ENCODE measurements at places on chromosomes 3 and 15.

DNA sequence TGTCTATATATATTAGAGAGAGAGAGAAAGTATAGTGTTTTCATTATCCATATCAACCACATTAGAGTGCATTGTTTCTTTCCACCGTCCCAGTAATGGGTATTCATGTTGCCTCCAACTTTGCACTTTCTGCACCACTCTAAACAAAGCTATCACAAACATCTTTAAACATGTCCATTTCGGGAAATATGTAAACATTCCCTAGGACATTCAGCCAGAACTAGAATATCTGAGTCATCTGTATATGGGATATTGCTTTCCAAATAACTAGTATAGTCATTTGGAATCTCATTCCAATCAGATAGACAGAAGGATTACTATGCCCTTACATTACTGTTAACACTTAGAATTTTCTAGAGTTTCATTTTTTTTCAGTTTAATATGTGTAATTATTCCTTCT, 914.9 kb upstream of the EPHA6 start:
- no peak for DNase-seq

GRCh38 chr3:45088543-45089358, 57.4 kb downstream of the CDCP1 start:
- DNase-seq: no peak

DNA sequence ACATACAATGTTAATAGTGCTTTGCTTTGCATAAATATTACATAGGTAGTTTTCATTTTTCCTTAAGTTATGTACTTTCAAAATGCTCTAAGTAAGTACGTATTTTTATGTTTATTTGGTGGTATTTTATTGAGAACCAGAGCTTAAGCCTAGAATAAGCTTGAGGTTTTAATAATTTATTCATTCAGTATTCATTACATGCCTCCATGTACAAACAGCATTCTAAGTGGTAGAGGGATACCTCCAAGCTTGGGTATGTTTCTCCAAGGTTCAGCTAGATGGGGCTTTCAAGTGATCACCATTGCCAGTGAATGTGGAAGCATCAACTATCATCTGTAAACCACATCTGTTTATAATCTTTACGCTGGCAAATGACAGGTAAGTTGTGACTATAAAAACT, 52.3 kb downstream of the PEAK1 start:
- DNase-seq: no peak

- no peak for DNase-seq
These were observed 255.4 kb downstream of the ARPP21 start for GRCh38 chr3:35894735-35895134.

DNA sequence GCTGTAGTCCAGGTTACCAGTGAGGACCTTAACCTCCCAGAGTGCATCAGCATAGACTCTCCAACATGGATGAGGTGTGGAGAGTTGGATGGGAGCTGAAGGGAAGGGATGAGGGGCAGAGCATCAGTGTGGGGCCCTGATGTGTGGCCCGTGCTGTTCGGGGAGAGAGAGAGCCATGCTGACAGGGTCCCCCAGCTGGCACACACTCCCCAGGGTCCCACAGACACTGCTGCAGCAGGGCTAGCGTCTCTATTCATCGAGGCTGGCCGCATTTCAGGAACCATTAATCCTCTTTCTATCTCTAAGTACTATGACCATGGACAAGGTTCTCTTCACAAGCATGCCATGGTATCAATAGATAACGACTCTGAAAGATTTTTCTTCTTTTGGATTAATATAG, 85.9 kb upstream of the PLXNA1 start:
- DNase-seq: no peak

DNA sequence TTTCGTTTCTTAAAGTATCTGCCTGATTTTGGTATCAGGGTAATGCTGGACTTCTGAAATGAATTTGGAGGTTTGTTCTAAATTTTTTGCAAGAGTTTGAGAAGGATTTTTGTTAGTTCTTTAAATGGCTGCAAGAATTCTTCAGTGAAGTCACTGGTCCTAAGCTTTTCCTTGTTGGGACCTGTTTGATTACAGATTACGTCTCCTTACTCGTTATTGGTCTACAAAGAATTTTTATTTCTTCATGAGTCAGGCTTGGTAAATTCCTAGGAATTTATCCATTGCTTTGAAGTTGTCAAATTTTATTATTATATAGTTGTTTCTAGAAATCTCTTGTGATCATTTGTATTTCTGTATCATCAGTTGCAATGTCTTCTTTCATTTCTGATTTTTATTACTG, 196.0 kb downstream of the DPH6 start:
- no peak for DNase-seq

GRCh38 chr3:13785351-13785750, 94.5 kb downstream of the WNT7A start:
- no peak for DNase-seq

GRCh38 chr3:13006216-13006990, 66.8 kb downstream of the IQSEC1 start:
- no peak for DNase-seq

DNA sequence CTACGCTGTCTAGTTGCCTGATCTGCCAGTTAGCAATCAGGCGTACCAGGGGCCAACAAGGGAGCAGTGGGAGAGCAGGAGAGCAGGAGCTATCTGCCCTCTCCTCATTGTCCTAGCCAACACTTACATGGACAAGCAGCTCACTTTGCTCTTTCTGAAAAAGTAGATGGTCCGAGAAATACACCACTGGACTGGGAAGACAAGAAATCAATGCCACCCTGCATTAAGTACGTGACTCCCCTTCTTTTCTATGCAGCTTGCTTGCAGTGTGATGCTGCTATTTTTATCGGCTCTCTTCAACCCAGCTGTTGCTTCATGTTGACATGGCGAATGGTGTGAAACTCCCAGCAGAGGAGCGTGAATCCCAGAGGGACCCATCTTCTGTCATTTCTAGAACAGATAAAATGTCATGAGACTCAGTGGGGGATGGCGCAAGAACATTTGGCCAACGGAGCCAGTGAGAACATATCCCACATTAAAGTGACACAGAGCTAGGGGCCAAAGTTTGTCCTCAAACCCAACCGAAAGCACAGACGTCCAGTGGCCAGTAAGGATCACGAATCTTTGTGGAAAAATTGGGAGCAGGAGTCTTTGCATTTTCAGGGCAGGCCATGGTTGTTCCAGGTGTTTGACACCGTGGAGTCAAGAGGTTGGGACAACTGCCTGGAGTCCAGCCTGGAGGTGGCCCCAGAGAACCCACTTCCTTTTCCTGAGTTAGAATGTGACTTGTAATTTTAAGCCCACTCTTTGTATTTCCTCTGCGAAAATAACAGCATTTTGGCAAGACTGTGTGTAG, 53.7 kb upstream of the MEF2A start:
- no peak for DNase-seq

DNA sequence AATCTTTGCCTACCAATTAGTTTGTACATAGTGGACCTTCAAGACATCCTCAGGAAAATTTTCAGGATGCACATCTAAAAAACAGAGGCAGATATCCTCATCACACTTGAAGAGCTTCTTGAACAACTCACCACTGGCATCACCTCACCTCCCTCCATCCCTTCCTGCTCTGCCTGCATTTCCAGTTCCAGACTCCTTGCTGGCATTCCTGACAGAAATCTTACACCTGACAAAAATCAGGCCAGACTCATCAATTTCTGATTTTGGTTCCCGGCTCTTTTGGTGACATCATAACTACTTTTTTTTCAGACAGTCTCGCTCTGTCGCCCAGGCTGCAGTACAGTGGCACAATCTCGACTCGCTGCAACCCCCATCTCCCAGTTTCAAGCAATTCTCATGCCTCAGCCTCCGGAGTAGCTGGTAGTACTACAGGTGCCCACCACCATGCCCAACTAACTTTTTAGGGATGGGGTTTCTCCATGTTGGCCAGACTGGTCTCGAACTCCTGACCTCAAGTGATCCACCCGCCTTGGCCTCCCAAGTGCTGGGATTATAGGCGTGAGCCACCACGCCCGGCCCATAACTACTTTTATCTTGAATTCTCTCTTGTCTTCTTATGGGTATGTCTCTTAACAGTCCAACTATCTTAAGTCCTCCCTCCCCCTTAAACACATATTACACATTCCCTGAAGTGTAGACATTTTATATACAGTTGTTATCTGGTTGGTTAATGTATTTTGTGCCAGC, 216.6 kb upstream of the IL12A start:
- no peak for DNase-seq

GRCh38 chr3:123336441-123336851, 112.4 kb downstream of the ADCY5 start:
- no peak for DNase-seq

DNA sequence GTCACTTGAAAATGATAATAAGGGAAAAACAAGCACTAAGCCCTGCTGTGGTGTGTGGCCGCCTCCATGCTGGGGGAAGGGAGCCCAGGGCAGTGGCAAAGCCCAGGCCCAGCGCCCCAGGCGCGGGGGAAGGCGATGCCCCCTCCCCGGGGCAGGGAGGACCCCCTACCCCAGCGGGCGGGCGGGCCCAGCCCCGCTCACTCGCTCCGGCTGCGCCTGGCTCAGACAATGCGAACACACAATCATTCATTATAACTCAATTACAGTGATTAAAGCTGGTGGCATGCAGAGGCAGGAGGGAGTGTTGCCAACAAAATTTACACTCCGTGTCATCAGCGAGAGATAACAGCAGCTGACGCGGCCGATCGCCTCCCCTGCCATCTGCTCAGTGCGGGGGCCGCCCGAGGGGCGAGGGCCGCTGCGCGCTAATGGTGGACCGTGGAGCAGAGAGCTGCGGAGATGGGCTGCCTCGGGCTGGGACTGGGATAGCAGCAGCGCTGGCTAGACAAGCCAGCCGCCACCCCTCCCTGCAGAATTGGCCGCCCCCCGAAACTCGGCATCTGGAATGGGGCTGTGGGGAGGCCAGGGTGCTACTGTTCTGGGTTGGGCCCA, 64.1 kb downstream of the TLE3 start:
- no peak for DNase-seq

- DNase-seq: no peak
These were observed 27.5 kb upstream of the NDUFB4 start for GRCh38 chr3:120568598-120568997.

DNA sequence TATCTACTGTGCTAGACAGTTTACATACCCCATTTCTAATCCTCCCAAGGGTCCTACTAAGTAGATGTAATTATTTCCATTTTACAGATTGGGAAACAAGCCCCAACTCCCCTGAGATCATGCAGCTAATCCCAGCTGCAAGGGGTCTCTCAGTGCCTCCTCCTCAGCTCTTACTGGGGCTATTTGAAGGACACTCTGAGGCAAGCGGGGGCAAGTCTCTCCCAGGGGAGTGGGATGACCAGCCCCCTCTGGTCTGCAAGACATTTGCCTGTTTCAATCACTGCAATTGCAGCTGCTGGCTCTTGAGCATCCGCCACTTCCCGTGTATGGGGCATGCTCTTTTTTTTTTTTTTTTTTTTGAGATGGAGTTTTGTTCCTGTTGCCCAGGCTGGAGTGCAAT, 11.4 kb downstream of the LAMP3 start:
- DNase-seq: no peak

DNA sequence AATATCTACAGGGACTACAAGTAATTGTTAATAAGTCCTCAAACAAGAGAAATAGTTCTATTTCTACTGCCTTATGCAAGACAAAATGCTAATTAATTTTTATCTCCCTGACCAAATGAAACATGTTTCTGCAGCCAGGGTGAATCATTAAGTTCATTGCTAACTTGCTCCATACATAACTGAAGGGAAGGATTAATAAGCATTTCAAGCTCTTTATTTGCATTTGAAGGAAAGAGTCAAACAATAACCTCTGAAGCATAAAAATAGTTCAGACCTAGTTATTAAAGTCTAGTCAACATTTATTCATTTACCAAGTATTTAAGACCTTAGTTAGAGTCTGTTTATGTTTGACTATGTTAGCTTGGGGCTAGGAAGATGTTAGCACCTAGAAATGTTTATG, 120.0 kb downstream of the ATP1B3 start:
- no peak for DNase-seq
